ENCODE measurements at places on chromosomes 13 and 19.
A peak's percentile ranks its signal among the peaks of the same experiment; 100 is the strongest.

DNA sequence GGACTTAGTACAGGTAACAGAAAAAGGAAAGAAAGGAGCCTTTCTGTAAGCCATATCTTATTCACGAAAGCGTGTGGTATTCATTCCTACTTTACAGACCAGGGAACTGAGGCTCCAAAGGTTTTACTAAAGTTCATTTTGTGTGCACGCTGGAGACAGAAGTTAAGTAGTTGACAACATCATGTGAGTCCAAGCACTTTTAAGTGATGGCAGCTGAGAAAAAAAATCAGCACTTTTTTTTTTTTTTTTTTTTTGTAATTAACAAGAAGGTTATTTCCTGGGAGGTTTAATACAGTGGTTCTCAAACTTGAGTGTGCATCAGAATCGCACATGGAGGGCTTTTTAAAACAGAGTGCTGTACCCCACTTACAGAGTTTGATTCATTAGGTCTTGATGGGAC, 2.0 kb downstream of the DNAJC3 start:
- no peak for DNase-seq

DNA sequence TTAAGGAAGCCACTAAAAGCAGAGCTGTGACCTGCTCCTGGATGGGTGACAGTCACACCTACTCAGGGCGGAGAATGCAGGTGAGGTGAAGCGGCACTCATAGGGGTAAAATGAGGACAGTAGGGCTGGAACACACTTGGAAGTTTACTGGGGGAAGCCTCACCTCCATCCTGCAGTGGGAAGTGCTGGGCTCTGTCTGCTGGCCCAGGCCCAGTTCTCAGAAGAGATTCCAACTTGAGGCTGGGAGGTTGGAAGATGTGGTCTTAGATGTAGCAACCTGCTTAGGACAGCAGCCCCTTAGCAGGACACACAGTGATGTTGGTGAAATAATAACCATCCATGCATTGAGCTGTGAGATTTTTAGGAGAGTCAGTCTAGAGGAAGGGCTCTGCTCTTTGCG, 4.6 kb downstream of the MEDAG start:
- no peak for DNase-seq

GRCh38 chr19:49016067-49016839, 638 bp downstream of the LHB start:
- no peak for DNase-seq

DNA sequence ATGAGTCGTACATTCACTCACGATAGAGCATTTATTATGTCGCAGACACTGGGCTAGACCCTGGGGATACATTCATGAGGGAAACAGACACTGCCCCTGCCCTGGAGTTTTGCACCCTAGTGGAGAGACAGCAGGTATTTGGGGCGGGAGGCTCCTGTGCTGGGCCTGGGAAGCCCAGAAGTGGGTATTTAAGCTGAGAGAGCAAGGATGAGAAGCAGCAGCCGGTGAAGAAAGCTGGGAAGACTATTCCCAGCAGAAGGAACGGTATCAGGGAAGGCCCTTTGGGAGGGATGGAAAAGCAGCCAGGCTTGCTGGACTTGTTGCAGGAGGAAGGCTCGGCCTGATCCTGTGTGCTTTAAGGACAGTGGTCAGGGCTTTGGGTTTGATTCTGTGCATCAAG, 54.5 kb downstream of the CDADC1 start:
- DNase-seq: peak; percentile 32

GRCh38 chr13:79231887-79232286, 174.2 kb downstream of the RBM26 start:
- no peak for DNase-seq

DNA sequence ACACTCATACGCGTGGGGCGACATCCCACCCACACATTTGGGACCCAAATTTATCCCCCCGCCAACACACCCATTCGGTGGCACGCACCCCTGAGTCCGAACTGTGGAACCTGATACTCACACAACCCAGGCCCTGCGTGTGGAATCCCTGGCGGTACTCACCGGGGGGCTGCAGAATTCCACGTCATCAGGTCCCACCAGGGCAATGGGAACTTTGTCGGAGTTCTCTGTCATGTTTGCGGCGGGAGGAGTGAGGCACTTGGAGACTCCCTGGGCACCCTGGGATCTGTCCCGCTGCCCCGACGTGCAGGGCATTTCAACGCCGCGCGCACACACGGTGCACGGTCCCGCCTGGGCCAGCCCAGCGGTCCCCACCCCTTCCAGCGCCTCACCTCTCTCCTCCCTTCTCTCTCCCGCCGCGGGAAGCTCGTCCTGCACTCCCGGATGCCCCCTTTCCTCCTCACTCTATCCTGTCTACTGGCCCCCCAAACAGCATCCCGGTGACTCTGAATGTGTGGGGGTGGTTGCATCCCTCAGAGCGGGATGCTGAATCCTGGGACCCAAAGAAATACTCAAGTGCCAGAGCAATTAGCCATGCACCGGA, at the start of gene CNMD:
TSS of gene CNMD (minus strand) at position 353 of the 604 bp plus-strand sequence. CDS start at position 234, 119 bp downstream.
- peak; percentile 51 for DNase-seq

GRCh38 chr13:75255653-75256052, 226.3 kb downstream of the TBC1D4 start:
- no peak for DNase-seq
